Stimulated activated CD4-positive, alpha-beta T cell treated with anti-CD3 and anti-CD28 coated beads, Interleukin-4, amount 100 ng/mL, for 24 hours (primary cell): ENCODE measurements at places on chromosomes 2 and 18.
A peak's percentile ranks its signal among the peaks of the same experiment; 100 is the strongest.

DNA sequence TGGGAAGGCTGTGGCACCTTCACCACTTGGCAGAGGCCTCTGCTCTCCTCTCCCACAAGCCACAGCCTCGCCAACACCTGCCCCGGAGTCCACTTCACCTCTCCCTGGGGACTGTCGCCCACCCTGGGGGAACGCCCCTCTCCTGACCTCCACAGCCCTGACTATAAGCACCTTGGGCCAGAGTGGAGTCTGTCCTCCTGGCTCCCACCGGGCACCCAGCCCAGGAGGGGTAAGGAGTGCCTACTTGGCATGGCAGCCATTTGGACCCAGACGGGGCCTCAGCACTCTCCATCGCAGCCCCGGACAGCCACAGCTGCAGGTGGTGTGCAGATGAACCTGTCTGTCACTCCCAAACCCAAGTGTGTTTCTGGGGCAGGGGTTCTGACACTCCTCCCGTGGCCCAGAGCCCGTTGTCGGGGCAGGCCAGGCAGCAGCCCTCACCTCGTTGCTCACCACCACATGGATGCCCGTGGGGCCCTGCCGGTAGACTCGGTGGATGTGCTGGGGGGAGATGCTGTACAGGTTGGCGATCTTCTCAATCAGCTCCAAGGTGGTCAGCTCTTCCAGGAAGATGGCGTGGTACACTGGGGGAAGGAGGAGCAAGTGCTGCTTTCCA lies 53.5 kb downstream of the TFCP2L1 start:
- no peak for DNase-seq

DNA sequence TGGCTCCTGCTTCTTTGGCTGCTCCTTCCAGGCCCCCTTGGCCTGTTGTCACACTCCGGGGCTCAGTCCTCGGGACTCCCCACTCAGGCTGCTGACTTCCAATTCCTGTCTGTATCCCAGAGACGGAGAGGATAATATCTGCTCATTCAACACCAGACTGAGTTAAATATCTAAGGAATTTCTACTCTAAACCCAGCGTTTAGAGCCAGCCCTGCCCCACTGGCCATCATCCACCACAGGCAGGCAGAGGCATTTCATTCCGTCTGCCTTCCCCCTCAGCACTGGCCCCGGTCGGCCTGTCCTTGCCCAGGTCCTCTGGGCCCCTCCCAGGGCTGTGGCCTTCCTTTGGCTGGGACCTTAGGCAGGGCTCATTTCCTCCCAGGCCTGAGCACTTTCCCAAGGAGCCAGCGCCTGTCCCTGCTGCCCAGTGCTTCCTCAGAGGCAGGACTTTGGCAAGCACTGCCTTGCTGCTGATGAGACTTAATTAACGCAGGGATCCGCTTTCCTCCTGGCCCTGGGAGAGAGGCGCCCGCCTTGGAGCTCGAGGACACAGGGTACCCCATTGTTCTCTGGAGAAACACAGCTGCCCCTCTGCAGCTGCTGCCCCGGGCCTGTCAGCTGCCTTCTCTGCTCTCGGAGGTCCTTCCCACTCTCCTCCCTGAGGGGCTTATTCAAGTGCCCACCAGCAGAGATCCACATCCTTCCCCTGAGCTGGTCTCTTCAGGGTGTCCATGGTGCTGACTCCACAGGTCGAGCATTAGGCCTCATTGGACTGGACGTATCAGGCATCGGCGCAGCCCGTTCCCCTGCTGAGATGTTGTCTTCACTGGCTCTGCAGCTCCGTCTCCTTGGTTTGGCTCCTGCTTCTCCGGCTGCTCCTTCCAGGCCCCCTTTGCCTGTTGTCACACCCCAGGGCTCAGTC lies 42.8 kb downstream of the ATOH8 start:
- no peak for DNase-seq

GRCh38 chr2:196274387-196274809 lies 103.0 kb upstream of the STK17B start:
- no peak for DNase-seq

- DNase-seq, result peak; percentile 70
These were observed at the start of gene AP1S3 for GRCh38 chr2:223837287-223838061. AP1S3 (minus strand) TSS chr2:223837582; CDS start chr2:223837450, 132 bp downstream.

DNA sequence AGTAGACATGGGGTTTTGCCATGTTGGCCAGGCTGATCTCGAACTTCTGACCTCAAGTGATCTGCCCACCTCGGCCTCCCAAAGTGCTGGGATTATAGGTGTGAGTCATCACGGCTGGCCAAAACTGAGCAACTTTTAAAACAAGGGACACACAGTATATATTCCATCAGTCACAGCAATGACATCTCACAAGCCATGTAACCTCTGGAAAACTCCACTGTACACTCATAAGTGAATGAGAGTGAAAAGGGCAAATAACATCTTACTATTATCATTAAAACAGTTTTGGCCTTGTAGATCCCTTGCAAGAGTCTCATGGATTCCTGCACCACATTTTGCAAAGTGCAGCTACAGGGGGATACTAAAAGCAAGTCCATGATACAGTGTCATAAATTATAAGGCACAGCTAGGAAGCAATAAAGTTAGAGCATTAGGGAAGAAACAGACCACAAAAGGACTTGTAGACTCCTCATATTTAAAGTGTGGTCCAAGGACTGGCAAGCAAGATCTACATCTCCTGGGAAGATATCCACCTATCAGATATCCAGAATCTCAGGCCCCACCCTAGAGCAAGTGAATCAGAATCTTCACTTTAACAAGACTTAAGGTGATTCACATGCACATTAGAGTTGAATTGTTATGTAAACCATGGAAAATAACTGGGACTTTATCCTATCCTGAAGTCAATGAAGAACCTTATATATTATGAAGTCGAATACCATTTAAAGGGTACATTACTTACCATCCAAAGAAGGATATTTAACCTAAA lies 5.7 kb downstream of the SMC6 start:
- DNase-seq, result no peak

DNA sequence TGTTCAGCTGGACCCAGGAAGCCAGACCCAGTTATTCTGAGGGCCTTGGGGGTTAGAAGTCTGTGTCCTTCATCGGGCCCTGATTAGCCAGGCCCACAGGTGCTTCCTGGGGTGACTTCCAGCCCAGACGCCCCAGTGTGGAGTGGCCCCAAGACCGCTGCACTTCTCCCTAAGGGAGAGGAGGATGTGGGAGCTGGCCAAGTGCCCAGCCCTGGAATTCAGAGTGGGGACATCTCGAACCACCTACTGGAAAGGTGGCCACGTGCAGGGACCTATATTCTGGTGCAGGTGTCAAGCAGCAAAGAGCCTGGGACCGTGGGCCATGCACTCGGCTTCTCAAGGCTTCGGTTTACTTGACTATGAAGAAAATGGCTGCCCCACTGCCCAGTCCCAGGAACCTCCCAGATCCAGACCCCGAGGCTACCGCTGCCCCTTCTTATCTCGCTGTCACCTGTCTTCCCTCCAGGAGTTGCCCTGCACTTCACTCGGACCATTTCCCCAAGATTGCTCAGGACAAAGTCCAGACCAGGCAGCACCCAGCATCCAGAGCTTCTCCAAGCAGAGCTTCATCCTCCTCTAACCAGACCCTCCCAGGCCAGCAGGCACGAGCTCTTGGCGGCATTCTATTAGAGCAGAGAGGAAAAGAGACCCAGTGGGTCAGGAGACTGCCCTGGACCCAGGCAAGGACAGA lies 142.8 kb upstream of the ID2 start:
- DNase-seq, result no peak

- DNase-seq, result no peak
These were observed 2.9 kb downstream of the ALS2 start for GRCh38 chr2:201777869-201778268.

- DNase-seq, result no peak
These were observed 597.2 kb upstream of the ZEB2 start for GRCh38 chr2:145116834-145117725.

DNA sequence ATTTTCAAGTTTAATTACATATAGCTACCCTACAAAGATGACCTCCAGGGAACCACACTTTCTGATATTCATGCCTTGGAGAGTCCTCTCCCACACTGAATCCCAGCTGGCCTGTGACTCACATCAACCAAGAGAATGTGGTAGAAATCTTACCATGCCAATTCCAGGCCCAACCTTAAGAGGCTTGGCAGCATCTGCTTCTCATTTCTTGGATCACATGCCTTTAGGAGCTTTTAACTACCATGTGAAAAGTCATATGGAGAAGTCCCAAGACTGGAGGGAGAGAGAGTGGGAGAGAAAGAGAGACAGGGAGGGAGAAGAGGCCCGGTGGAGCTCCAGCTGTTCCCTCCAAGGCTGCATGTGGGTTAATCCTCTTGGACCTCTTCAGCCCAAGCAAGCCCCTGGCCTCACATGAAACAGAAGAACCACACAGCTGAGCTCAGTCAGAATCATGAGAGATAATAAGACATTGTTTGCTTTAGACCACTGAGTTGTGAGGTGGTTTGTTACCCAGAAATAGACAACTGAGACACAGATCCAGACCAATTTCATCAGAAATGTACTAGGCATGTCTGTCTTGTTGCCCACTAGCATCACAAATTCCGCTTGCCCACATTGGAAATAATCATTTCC lies 190.7 kb downstream of the MTCL1 start:
- DNase-seq, result no peak

DNA sequence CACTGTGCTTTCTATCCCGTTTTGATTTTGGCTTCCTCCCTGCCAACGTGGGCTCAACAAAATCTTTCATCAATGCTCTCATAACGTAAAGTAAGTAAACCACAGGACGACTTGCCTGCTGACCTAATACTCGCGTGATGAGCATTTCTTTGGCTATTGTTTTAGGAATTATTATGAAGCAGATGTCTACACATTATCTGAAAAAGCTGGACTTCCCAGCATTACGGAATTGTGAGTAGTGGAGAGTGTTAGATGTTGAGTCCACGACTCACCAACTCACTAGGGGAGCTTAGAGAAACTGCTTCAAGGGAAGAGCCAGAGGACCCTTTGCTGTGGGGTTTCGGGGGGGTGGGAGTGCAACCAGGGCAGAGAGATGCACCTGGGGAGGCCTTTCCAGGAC lies 21.9 kb downstream of the HJURP start:
- DNase-seq, result no peak

GRCh38 chr2:119436993-119437772 lies 5.5 kb downstream of the TMEM37 start:
- DNase-seq, result no peak

DNA sequence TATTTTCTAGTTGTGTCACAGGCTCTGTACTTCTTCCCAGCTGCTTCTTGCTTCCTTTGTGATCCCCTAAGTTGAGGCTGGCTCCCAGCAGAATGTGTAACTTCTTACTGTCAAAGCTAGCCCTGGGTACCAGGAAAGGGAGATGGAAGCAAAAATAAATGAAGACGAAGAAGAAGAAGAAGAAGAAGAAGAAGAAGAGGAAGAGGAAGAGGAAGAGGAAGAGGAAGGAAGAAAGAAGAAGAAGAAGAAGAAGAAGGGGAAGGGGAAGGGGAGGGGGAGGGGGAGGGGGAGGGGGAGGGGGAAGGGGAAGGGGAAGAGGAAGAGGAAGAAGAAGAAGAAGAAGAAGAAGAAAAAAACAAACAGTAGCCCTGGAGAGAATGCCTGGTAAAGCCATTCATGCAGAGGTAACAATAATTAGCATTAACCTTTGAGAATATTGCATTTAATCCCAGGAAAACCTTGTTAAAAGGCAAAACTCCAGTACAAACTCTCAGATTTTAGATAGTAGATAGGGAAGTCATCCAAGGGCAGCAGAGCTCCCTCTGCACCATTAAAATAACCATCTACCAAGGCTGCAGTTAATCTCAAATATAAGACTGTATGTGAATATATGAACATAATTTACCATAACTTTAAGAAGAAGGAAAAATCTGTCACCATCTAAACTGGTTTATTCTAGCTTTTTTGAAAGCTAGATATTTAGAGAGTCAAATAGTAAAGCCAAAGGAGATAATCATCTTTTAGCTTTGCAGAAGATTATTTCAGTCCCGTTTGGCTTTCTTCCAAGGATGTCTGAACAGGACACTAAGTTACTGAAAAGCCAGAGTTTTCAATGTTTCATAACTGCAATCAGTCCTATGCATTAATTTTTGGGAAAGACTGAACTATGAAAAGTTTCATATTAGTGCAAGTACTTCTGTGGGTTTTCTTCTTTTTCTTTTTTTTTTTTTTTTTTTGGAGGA lies 44.3 kb upstream of the FBXO11 start:
- DNase-seq, result no peak

DNA sequence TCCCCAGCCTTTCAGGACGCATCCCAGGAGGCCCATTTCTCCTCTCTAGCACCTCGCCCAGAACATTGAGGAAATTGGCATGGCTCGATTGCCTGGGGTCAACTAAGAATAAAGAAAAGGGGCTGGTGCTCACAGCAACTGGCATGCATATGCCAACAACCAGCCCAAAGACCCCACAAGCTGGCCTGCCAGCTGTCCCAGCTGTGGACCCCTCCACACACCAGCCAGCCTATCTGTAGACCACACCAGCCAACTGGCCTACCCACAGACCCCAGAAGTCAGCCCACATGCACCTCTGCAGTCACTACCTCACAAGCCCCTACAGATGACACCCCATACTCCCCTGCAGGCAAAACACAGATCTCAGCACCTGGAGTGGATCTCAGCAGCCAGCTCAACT lies 123.8 kb upstream of the ID2 start:
- DNase-seq, result no peak

GRCh38 chr18:45521777-45522176 lies 93.5 kb upstream of the SLC14A2 start:
- no peak for DNase-seq

DNA sequence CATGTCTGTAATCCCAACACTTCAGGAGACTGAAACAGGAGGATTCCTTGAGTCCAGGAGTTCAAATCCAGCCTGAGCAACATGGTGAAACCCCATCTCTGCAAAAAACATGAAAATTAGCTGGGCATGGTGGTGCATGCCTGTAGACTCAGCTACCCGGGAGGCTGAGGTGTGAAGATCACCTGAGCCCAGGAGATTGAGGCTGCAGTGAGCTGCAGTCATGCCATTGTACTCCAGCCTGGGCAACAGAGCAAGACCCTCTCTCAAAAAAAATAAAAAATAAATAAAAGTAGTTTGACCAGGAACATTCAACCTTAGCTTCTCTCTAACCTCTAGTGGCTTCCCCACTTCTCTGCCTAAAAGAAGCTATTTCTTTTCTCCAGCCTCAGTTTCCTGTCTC lies 23.8 kb downstream of the SH3BP4 start:
- DNase-seq, result no peak

DNA sequence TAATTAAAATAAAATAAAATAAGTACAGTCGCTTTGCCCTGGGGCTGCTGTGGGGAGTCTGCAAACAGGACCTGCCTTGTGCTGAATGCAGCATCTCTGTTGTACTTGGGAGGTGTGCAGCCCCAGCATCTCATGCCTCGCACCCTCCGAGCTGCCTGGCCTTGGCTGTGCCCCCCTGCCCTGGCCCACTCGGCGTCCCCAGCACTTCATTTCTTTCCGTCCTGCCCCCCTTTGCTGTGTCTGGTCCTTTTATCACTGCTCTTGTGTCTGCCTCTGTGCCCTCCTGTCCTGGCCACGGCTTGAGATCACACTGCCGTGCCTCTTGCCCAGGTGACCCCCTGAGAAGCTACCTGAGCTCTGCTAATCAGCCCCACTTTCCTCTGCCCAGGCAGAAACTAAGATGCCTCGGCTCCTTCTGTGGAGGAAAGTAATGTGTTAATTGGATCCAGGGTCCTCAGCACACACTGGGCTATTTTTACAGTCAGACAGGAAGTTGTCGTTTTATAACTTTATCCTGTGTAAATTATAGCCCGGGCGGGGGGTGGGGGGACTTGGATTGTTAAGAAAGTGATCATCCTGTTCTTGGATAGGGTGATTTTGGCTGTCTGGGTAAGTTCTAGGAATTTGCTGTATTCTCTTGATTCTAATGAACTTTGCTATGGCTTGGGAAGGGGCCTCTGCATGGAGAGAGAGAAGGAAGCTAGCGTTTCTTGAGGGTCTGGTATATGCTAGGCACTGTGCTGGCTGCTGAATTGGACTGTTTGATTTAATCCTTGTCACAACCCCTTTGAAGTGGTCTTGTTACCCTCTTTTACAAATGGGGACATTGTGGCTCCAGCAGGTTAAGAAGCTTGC lies 69.4 kb downstream of the AGAP1 start:
- no peak for DNase-seq
